ENCODE measurements at places on chromosomes 11 and 22. TPM values are rescaled to one million over a fixed set of nuclear protein-coding genes. Genes with fewer than 3 reads are reported as not detected.

The SCUBE1 gene
- total RNA-seq: not detected

The RASL10A gene
- total RNA-seq: not detected

The KCNK7 gene
- 0.29 TPM for total RNA-seq

The KRTAP5-8 gene
- total RNA-seq: not detected

The TRIOBP gene
- 25.0 TPM for total RNA-seq

The AGBL2 gene
- 4.2 TPM for total RNA-seq

The ZBTB16 gene
- total RNA-seq: 7.7 TPM

The CDC42EP1 gene
- 1.9 TPM for total RNA-seq

The KCNE3 gene
- total RNA-seq: not detected

The LPXN gene
- 108 TPM for total RNA-seq

The PLEKHB1 gene
- 13.2 TPM for total RNA-seq

The OR56A1 gene
- total RNA-seq: not detected

Measured in activated CD4-positive, alpha-beta memory T cell treated with anti-CD3 and anti-CD28 coated beads for 36 hours (primary cell).